ENCODE measurements at places on chromosomes 12 and 14.

DNA sequence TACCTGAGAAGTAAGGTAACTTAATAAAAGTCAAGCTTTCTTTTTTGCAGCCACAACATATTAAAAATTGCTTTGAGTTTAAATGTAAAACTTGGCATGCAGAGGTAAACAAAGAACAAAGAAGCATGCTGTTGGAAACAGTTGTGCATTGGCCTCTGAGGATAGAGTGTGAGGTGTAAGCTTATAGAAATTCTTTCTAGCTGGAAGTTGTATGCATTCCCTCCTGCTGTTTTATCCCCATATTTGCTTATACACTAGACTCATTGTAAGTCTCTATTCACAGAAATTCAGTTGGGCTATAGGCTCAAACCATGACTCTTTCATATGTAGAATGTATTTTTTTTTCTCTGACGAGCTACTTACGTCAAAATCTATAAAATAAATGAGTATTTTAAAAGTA is 316.3 kb downstream of the SLC6A15 start:
- DNase-seq = no peak

GRCh38 chr14:58638231-58639197 is 752 bp downstream of the DACT1 start:
- peak; percentile 33 for DNase-seq

- DNase-seq = no peak
Measured at GRCh38 chr14:86086962-86087361, 557.0 kb downstream of the FLRT2 start.

GRCh38 chr12:27076468-27076867 is 5.9 kb downstream of the C12orf71 start:
- no peak for DNase-seq

- DNase-seq = no peak
Measured at GRCh38 chr12:88752183-88752582, 171.9 kb upstream of the KITLG start.

GRCh38 chr14:105888784-105889665 is 362.6 kb downstream of the TMEM121 start:
- no peak for DNase-seq

GRCh38 chr14:35212471-35213142 is 79.6 kb upstream of the PSMA6 start:
- no peak for DNase-seq

DNA sequence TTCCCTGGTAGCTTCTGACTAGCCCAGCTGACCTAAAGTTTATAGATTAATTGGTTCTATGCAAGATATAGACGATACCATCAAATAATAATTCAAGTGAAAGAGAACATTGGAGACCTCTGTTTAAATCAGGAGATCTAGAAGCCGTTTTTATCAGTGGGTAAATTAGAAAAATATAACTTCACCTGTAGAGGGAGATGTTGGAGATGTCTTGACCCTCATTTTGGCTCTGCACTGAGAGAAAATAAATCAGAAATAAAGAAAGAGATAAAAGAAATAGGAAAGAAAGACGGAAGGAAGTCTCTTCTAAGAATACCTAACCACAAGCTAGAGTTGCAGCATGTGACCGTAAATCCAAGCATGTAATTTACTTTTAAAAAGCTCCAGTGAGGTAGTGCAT is 684.5 kb downstream of the C12orf50 start:
- peak; percentile 39 for DNase-seq

- no peak for DNase-seq
Measured at GRCh38 chr12:127822809-127823411, 444.1 kb upstream of the TMEM132C start.

DNA sequence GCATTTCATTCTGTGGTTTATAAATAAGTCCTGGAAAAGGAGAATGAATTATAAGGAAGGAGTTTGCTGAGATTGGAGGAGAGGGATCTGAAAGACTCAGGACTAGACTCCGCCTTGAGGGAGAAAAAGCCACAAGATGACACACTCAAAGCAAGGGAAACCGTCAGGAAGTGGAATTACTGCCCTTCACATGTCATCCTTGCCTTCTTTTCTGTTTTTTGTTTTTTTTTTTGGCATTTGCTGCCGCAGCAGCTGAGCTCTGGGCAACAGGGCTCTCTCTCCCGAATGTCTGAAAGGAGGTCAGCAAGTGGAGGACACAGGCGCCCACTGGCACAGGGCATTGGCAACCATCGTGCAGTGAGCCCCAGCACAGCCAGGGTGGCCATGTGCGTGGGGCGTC is 344.9 kb downstream of the DPF3 start:
- peak; percentile 55 for DNase-seq
